ENCODE measurements at places on chromosomes 11 and 22. TPM values are rescaled to one million over a fixed set of nuclear protein-coding genes. Genes with fewer than 3 reads are reported as not detected.

Gene FXYD2
- total RNA-seq: not detected

Gene CHADL
- total RNA-seq: 1.2 TPM

Gene CCND1
- total RNA-seq: 237 TPM

Gene CELSR1
- 2.7 TPM for total RNA-seq

Gene OR2AG1
- not detected for total RNA-seq

All from osteoblast (primary cell).